ENCODE measurements at places on chromosomes 11 and 22. TPM values are rescaled to one million over a fixed set of nuclear protein-coding genes. Genes with fewer than 3 reads are reported as not detected.

- H3K27ac ChIP-seq, result peak overlapping the region; percentile 99
- peaks cover 9% of the 10 kb centered on the region for H3K36me3 ChIP-seq
- no peaks in the 10 kb centered on the region for H3K27me3 ChIP-seq
- peaks cover 99% of the 10 kb centered on the region for H3K4me1 ChIP-seq
- peak overlapping the region; percentile 36 for H3K4me3 ChIP-seq
Observed at GRCh38 chr11:62555464-62556107, 9.0 kb upstream of the AHNAK start.

DNA sequence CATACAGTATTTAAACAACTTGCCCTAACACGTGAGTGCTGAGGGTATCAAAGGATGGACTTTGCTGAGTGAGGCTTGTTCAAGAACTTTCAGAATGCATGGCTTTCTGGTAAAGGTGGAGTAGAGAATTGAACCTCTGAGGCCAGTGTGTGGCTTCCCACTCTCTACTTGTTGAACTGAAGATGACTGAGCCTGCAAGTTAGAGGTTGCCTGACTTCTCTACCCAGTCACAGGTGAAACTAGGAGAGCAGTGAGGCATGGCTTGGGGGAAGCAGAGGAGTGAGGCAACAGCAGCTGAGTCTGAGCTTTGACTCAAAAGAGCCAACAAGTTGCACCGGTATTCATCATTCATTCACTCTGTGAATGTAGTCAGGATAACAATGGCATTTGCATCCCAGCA lies 256.4 kb upstream of the SESN3 start:
- no peak overlapping the region for H3K27ac ChIP-seq
- peaks cover 19% of the 10 kb centered on the region for H3K27me3 ChIP-seq
- no peak overlapping the region for H3K4me3 ChIP-seq
- H3K4me1 ChIP-seq, result no peaks in the 10 kb centered on the region

GRCh38 chr11:130340671-130341319 lies 26.1 kb upstream of the ZBTB44 start:
- H3K36me3 ChIP-seq, result no peaks in the 10 kb centered on the region
- H3K27ac ChIP-seq, result no peak overlapping the region
- no peak overlapping the region for H3K4me3 ChIP-seq
- no peaks in the 10 kb centered on the region for H3K27me3 ChIP-seq
- H3K4me1 ChIP-seq, result no peaks in the 10 kb centered on the region

GRCh38 chr11:75352588-75353206 lies 1.2 kb upstream of the ARRB1 start:
- H3K4me1 ChIP-seq, result peaks cover 19% of the 10 kb centered on the region
- H3K4me3 ChIP-seq, result peak overlapping the region; percentile 60
- DNase-seq, result no peak
- no peaks in the 10 kb centered on the region for H3K36me3 ChIP-seq
- H3K27ac ChIP-seq, result peak overlapping the region; percentile 79

GRCh38 chr22:41603873-41604332 lies 14.3 kb upstream of the PMM1 start:
- no peak for DNase-seq
- H3K4me1 ChIP-seq, result no peaks in the 10 kb centered on the region
- H3K4me3 ChIP-seq, result no peak overlapping the region

- H3K27ac ChIP-seq, result peak overlapping the region; percentile 73
- H3K4me1 ChIP-seq, result peaks cover 42% of the 10 kb centered on the region
- no peak for DNase-seq
Observed at GRCh38 chr11:12085371-12086251, 24.8 kb upstream of the MICAL2 start.

GRCh38 chr11:65932558-65932919 lies 12.7 kb upstream of the TSGA10IP start:
- no peaks in the 10 kb centered on the region for H3K36me3 ChIP-seq
- H3K4me1 ChIP-seq, result peaks cover 16% of the 10 kb centered on the region
- DNase-seq, result no peak
- H3K27ac ChIP-seq, result no peak overlapping the region
- H3K4me3 ChIP-seq, result peak overlapping the region; percentile 41

GRCh38 chr22:35150183-35151107 lies 84.5 kb downstream of the ISX start:
- H3K27ac ChIP-seq, result no peak overlapping the region
- no peaks in the 10 kb centered on the region for H3K36me3 ChIP-seq

- no peak overlapping the region for H3K4me3 ChIP-seq
- no peaks in the 10 kb centered on the region for H3K27me3 ChIP-seq
- H3K36me3 ChIP-seq, result no peaks in the 10 kb centered on the region
Observed at GRCh38 chr11:123176785-123177184, 18.3 kb downstream of the CLMP start.

GRCh38 chr22:22743128-22743760 lies 98.8 kb downstream of the GGTLC2 start:
- no peak for DNase-seq
- no peaks in the 10 kb centered on the region for H3K36me3 ChIP-seq
- H3K4me3 ChIP-seq, result no peak overlapping the region
- no peaks in the 10 kb centered on the region for H3K4me1 ChIP-seq
- H3K27me3 ChIP-seq, result peaks cover 53% of the 10 kb centered on the region

GRCh38 chr11:111327908-111328624 lies 29.7 kb downstream of the POU2AF3 start:
- no peak for DNase-seq
- peaks cover 14% of the 10 kb centered on the region for H3K27me3 ChIP-seq
- no peaks in the 10 kb centered on the region for H3K4me1 ChIP-seq
- H3K36me3 ChIP-seq, result no peaks in the 10 kb centered on the region
- H3K27ac ChIP-seq, result no peak overlapping the region
- H3K4me3 ChIP-seq, result no peak overlapping the region

DNA sequence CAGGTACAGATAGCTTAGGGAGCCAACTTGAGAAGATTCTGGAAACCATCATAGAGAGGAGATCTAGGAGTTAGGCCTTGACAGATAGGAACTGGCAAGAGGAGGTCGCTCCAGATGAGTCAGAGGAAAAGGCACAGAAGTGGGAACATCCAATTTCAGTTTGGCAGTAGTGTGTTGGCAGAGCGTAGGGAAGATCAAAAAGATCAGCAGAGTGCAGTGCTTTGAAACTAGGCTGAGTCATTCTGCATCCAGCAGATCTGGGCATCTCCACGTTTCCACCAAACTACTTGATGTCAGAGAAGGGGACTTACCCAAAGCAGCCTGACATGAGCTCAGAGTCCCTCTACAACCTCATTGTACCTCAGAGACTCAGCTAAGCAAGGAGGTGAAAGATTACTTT lies 58.5 kb downstream of the GAB4 start:
- no peak overlapping the region for H3K27ac ChIP-seq
- no peak overlapping the region for H3K4me3 ChIP-seq
- no peaks in the 10 kb centered on the region for H3K36me3 ChIP-seq
- H3K27me3 ChIP-seq, result no peaks in the 10 kb centered on the region
- peaks cover 11% of the 10 kb centered on the region for H3K4me1 ChIP-seq
- peak; percentile 29 for DNase-seq

- H3K27me3 ChIP-seq, result no peaks in the 10 kb centered on the region
- no peak for DNase-seq
- H3K27ac ChIP-seq, result no peak overlapping the region
- no peak overlapping the region for H3K4me3 ChIP-seq
Observed at GRCh38 chr11:115360186-115360824, 143.9 kb downstream of the CADM1 start.

DNA sequence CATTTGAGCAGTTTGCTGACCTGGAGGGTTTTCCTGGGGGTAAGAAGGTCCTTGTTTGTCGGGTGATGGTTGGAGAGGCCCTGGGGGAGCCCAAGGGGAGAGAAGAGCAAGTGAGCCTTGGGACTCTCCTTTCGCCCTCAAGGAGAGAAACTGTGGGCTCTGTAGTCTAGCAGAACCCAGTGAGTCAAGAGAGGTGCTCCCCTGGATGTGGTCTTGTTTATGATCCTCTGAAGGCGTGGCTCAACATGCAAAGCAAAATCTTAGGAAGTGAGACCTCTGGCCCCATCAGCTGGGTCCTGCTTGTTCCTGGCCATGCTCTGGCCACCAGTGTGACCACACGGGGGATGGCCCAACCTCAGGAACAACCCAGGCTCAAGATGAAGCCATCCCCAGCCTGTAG lies 66.5 kb upstream of the ALX4 start:
- no peaks in the 10 kb centered on the region for H3K4me1 ChIP-seq
- H3K27ac ChIP-seq, result no peak overlapping the region
- DNase-seq, result no peak
- H3K36me3 ChIP-seq, result no peaks in the 10 kb centered on the region
- no peaks in the 10 kb centered on the region for H3K27me3 ChIP-seq

- no peaks in the 10 kb centered on the region for H3K36me3 ChIP-seq
- H3K27me3 ChIP-seq, result no peaks in the 10 kb centered on the region
- H3K4me3 ChIP-seq, result no peak overlapping the region
- no peak overlapping the region for H3K27ac ChIP-seq
- DNase-seq, result peak; percentile 2
Observed at GRCh38 chr11:28759311-28759710, 651.1 kb downstream of the METTL15 start.

APLNR gene
- not detected for total RNA-seq

- H3K36me3 ChIP-seq, result no peaks in the 10 kb centered on the region
- H3K4me3 ChIP-seq, result no peak overlapping the region
- H3K4me1 ChIP-seq, result no peaks in the 10 kb centered on the region
- DNase-seq, result no peak
- no peak overlapping the region for H3K27ac ChIP-seq
Observed at GRCh38 chr11:131460931-131461330, 90.5 kb downstream of the NTM start.

DNA sequence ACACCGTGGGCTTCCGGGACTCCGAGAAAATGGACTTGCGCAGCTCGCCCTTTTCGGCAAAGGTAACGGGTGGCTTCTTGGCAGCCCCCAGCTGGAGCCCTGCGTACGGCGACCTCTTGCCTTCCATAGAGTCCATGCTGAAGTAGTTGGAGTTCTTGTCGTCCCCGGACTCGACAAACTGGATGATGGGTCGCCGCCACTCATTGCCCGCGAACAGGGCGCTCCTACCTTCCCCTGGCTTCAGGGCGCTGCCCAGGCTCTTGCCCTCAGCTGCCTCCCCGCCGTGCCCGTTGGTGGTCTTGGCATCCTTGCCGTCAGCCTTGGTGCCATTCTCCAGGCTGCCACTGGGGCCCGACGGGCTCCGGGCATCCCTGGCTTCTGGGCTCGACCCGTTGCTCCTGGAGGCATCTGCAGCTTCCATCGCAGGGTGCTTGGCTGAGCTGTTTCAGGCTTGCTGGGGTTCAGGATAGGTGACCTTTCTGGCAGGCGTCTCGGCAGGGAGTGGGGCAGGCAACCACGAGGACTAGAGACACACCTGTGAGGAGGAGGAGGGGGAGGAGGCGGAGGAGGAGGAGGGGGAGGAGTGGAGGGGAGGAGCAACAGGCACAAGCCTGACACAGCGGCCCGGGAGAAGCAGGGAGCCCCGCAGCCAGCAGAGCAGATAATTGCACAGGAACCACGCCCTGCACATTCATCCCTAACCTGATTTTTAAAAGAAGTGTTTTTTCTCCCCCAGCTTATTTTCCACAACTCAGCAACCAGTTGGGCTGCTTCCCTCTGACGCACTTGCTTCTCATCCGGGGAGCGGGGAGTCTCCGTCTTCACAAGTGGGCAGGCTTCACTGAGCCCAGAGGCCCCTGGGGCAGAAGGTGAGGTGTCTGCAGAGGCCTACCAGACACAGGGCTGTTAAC lies at the start of gene TRIM29:
Gene TRIM29, minus strand, starts transcription at position 503 of the 911 bp plus-strand sequence. Its CDS starts 82 bp downstream, at position 421.
- H3K4me3 ChIP-seq, result no peak within 1 kb of the TSS
- peaks cover 5% of the 10 kb centered on the region for H3K4me1 ChIP-seq
- H3K27me3 ChIP-seq, result no peaks in the 10 kb centered on the region
- H3K36me3 ChIP-seq, result no peaks in the 10 kb centered on the region
- H3K27ac ChIP-seq, result no peak within 1 kb of the TSS

GRCh38 chr11:30244265-30244664 lies 13.5 kb downstream of the FSHB start:
- H3K4me1 ChIP-seq, result no peaks in the 10 kb centered on the region
- H3K27me3 ChIP-seq, result no peaks in the 10 kb centered on the region
- no peaks in the 10 kb centered on the region for H3K36me3 ChIP-seq
- DNase-seq, result peak; percentile 29

GRCh38 chr11:9680028-9680427 lies 16.2 kb downstream of the SWAP70 start:
- no peak overlapping the region for H3K27ac ChIP-seq
- DNase-seq, result no peak
- no peaks in the 10 kb centered on the region for H3K4me1 ChIP-seq

DNA sequence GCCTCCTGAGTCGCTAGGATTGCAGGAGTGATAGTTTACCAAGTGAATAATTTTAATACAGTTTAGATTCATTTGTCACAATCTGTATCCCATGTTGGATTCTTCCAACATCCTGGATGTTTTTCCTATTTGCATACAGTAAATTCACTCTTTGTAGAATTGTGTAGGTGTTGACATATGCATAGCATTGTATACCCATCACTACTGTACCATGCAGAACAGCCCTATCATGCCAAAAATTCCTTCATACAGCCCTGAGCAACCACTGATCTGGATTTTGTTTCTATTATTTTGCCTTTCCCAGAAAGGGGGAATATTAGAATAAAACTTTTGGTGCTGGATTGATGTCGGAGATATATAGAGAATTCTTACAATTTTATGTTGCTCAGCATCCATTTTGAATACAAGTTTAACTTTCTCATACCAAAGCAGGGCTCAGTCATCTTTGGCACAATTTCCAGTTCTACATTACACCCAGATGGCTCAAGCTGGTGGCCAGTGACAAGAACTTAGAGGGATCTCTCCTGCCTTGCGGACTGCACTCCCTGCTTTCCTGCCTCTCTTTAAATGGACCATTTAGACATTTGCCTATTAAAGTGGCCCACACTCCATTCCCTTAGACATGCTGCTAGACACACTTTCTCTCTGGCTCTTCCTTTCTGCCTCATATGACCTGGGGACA lies 45.4 kb upstream of the CFAP300 start:
- no peak for DNase-seq
- no peak overlapping the region for H3K4me3 ChIP-seq
- no peaks in the 10 kb centered on the region for H3K36me3 ChIP-seq
- H3K27ac ChIP-seq, result no peak overlapping the region
- H3K27me3 ChIP-seq, result no peaks in the 10 kb centered on the region
- H3K4me1 ChIP-seq, result no peaks in the 10 kb centered on the region

AP1B1 gene
- total RNA-seq, result 60.4 TPM

- H3K27me3 ChIP-seq, result no peaks in the 10 kb centered on the region
- H3K4me3 ChIP-seq, result no peak overlapping the region
- no peak for DNase-seq
- no peaks in the 10 kb centered on the region for H3K4me1 ChIP-seq
Observed at GRCh38 chr11:28763876-28764275, 655.7 kb downstream of the METTL15 start.

DNA sequence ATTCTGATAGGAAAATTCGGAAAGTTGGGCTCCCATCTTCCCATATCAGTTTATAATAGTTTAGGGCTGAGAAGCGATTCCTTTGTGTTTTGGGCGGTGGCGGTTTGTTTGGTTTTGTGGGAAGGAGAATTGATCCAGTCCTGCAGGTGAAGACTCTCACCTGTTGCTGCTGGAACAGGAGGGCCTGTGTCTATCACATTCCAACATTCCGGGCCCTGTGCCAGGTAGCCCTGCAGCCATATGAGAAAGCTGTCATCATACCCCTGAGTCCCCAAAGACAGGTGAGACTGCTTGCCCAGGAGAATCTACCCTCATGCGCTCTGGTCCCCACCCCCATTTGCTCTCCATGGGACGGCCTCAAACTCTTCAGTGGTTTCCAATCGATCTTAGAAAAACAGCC lies 62.1 kb downstream of the TRAF6 start:
- DNase-seq, result no peak
- H3K4me3 ChIP-seq, result no peak overlapping the region
- H3K4me1 ChIP-seq, result peaks cover 10% of the 10 kb centered on the region
- peaks cover 8% of the 10 kb centered on the region for H3K27me3 ChIP-seq
- H3K36me3 ChIP-seq, result no peaks in the 10 kb centered on the region
